ENCODE measurements at places on chromosomes 13 and 19. TPM values are rescaled to one million over a fixed set of nuclear protein-coding genes. Genes with fewer than 3 reads are reported as not detected.

The MCF2L gene
- 59.9 TPM for total RNA-seq

The UBE2L5 gene
- not detected for total RNA-seq

The ZNF177 gene
- 8.0 TPM for total RNA-seq

The ZNF878 gene
- total RNA-seq, result 2.5 TPM

The ADGRE1 gene
- not detected for total RNA-seq

The NLRP11 gene
- not detected for total RNA-seq

The SERP2 gene
- 14.0 TPM for total RNA-seq

The DMKN gene
- not detected for total RNA-seq

The ZNF682 gene
- 25.1 TPM for total RNA-seq

The LGALS14 gene
- not detected for total RNA-seq

The EBI3 gene
- total RNA-seq, result not detected

The ZNF560 gene
- total RNA-seq, result not detected

DNA sequence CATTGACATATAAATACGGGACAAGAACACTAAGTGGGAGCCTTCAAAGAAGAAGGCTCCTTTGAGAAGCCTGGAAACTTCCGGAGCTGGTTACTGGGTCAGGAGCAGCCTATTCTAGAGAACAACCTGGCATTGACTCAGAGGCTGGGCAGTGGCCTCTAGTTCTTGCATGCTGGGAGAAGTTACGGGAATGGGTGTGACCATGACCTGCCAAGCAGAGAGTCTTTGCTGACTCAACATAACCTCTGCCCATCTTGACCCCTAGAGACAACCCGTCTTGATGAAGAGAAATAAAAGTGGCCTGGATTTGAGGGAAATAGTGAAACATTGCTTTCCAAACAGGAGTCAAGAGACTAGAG, 21.0 kb downstream of the STARD13 start:
- DNase-seq, result no peak

GRCh38 chr13:113510871-113511270, 20.4 kb upstream of the DCUN1D2 start:
- no peak for DNase-seq

GRCh38 chr19:34332027-34332760, 32.8 kb upstream of the GPI start:
- DNase-seq, result no peak

GRCh38 chr13:111661052-111661451, 340.6 kb downstream of the TEX29 start:
- no peak for DNase-seq

DNA sequence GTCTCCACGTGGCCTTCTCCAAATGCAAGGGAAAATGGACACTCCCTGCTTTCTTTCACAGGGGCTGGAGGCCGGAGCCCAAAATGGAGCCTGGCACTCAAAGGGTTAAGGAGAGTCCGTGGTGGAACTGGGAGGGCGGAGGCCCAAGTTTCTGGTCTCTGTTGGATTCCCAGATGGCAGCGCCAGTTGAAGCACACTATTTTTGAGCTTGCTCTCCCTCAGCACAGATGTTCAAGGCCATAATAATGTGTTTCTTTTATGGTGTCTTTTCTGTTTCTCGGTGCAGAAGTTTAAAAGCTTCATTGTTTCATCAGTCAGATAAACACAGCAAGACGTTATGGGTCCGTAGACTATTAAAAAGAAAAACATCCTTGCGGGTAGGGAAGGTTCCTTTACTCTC, 67.6 kb downstream of the TNFRSF19 start:
- DNase-seq, result no peak

GRCh38 chr13:85935868-85936467, 136.7 kb upstream of the SLITRK6 start:
- no peak for DNase-seq

GRCh38 chr13:29684441-29684840, 89.0 kb upstream of the SLC7A1 start:
- no peak for DNase-seq

DNA sequence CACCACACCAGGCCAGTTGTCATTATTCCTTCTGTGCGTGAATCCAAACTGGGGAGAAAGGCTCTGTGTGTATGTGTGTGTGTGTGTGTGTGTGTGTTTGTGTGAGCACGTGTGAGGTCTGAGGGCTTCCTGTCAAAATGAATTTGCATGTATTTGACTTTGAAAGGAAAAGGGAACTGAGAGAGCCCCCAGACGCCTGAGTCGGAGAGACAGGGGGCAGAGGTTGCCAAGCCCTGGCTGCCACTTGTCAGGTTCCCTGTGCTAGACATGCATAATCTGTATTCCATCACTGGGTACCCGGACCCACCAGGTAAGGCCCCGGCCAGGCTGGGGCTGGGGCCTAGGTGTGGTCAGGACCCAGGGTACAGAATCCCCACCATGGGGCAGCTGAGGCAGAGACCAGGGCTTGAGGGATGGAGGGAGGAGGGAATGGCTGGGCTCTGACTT, at the start of gene CLEC17A:
CLEC17A (plus strand) TSS at position 191 of the 447 bp plus-strand sequence; CDS start at position 268, 77 bp downstream.
- DNase-seq, result no peak

- no peak for DNase-seq
These were observed 514.5 kb downstream of the IRS2 start for GRCh38 chr13:109271555-109272541.

GRCh38 chr13:39411511-39411910, 191.5 kb downstream of the LHFPL6 start:
- DNase-seq, result no peak

DNA sequence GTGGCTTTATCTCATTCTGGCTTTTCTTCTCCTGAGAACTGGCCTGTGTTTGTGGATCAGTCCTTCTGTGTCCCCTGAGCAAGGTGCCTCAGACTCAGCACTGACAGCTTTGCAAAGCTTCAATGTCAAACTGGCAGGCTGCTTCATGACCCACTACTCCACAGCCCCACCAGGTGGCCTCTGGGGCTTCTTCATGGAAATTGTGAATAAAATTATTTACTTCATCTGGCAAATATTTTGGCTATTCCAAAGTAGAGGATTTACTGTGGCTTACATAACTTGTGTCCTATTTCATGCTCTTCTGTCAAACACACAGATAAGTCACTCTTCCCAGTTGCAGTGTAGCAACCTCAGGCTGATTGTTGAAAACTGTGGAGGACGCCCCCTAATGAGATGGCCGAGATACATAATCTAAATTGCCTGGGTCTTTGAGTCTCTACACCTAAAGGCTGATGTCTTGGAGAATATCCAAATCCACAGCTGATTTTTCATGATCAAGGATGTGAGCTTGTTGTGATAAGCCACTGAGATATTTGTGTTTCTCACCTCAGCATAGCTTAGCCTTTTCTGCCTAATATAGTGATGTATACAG, 721.9 kb upstream of the SLC10A2 start:
- DNase-seq, result no peak

DNA sequence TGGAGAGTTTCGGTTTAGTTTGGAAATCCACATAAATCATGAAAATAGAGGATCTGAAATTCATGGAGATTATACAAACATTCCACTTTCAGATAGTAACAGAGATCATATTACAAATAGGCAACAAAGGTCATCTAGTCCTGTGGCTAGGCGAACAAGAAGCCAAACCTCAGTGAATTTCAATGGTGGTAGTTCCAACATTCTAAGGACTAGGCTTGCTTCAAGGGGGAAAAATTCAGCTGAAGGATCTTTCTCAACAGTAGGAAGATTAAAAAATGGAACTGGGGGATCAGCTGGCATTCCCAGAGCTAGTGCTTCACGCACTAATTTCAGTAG, 47.0 kb downstream of the FOXO1 start:
- no peak for DNase-seq

- DNase-seq, result no peak
These were observed 68.2 kb downstream of the LMO7 start for GRCh38 chr13:75704194-75704926.

- DNase-seq, result no peak
These were observed 29.0 kb upstream of the CXCL17 start for GRCh38 chr19:42471554-42472249.

DNA sequence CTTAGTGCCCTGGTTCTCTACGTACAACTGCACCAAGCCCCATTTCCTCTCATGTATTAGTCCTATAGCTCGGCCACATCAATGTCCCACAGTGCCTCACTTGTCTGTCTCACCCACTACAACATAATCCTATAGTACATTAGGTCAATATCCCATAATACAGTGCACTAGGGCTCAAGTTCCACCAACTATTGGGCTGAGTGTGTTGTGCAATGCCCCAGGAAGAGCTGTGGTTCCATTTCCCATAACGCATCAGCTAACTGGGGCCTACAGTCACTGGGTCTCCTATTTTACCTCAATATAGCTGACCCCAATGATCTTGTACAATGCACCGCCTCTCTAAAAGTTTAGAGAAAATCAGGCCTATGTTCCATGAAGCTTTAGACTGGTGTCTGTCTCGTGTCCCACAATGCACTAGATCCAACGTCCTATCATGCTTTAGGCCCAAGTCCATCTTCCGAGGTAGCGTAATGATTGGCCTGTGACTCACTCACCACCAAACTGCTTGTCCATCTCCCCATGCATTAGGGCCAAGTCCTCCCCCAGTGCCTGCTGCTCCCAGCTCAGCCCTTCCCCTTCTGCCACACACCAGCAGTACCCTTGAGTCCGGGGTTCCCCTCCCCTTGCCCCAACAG, 21.8 kb downstream of the TSKS start:
- no peak for DNase-seq

GRCh38 chr13:92188574-92188973, 790.2 kb downstream of the GPC5 start:
- DNase-seq, result no peak

DNA sequence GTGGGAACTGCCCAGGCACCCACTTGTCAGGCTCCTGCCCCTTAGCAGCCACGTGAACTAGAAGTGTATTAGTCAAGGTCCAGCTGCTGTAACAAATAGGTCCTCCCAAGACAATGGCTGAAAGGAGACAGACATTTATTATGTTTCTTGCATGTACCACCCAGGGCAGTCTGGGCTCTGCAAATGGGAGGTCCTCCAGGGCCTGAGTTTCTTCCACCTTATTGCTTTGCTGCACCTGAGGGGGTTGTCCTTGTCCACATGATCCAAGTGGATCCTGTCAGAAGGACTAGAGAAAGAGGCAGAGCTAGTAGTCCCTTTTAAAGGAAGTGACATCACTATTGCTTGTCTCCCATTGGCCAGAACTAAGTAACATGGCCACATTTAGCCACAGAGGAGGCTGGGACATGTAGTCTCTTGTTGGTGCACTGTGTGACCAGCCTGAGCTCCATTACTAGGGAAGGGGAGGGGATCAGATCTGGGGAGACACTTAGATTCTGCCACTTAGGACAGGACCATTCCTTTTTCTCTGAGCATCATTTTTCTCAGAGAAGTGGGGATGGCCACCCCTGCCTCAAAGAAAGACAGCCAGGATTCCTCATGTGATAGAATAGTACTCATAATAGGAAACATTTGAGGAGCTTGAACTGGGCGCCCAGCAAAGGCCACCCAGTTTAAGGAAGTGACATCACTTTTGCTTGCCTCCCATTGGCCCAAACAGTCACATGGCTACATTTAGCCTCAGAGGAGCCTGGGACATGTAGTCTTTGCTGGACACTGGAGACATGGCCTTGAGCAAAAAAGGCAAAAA, 15.1 kb downstream of the CC2D1A start:
- no peak for DNase-seq

DNA sequence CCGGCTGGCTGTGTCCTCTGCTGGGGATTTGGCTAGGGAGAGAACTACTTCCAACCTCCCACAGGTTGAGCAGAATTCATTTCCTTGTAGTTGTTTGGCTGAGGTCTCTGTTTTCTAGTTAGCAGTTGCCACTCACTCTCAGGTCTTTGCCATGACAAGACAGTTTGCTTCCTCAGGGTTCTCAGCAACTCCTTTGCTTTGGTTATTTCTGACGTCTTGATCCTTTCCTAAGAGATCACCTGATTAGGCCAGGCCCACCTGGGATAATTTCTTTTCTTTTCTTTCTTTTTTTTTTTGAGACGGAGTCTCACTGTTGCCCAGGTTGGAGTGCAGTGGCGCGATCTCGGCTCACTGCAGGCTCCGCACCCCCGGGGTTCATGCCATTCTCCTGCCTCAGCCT, 9.4 kb upstream of the CACNG8 start:
- DNase-seq, result no peak

GRCh38 chr19:9130965-9131364, 4.2 kb upstream of the OR7G3 start:
- DNase-seq, result no peak

GRCh38 chr13:112132619-112133018, 65.7 kb downstream of the SOX1 start:
- no peak for DNase-seq
